ENCODE measurements at places on chromosomes 7 and 10. TPM values are rescaled to one million over a fixed set of nuclear protein-coding genes. Genes with fewer than 3 reads are reported as not detected.

- DNase-seq: no peak
Measured at GRCh38 chr7:40810274-40810673, 675.5 kb downstream of the SUGCT start.

Gene PCBD1
- 135 TPM for polyA plus RNA-seq

Gene TDRD1
- polyA plus RNA-seq: not detected

DNA sequence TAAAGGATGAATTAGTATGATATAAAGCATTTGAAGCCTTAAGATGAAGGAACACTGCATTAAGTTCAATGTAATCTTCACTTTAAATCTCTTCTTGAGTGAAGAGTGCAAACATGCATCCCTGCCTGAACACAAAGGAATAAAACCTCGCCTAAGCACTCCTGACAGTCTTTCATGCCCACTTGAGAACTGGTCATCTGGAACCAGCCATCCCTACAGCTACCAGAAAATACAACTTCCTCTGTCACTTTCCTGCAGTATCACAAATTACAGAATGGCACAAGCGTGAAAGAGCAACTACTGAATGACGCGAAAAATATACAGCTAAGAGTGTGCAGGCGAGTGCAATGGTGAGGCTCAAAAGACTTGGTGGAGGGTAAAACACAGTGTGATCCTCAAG lies 1079.9 kb downstream of the CNTNAP2 start:
- DNase-seq: no peak

Gene FAM180A
- polyA plus RNA-seq: not detected

Gene BTBD16
- polyA plus RNA-seq: 0.69 TPM

Gene TMEM236
- 0.27 TPM for polyA plus RNA-seq

Gene CRYGN
- polyA plus RNA-seq: 3.6 TPM

GRCh38 chr7:27606270-27607209 lies 56.1 kb downstream of the HIBADH start:
- DNase-seq: no peak

- no peak for DNase-seq
Measured at GRCh38 chr10:46092524-46093081, 46.5 kb upstream of the MSMB start.

Gene IQUB
- polyA plus RNA-seq: 6.8 TPM

GRCh38 chr10:106107706-106108105 lies 1056.8 kb downstream of the SORCS1 start:
- no peak for DNase-seq
